ENCODE measurements at places on chromosomes 5 and 9.

DNA sequence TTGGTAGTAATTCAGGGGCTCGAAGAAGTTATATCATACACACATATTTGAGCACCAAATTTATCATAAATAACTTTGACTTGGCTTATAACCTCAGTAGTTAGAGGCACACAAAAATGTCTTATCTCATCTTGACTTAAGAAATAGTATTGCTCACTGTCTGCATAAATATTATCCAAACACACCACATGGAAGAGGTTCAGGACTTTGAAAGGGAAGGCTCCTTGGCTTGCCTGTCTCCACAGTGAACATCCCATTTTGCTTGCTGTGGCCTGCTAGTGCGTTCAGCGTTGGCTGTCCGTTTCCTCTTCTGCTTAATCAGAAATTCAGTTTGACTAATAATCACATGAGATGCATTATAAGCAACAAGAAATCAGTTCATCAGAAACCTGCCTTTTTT is 13.9 kb downstream of the GRXCR2 start:
- DNase-seq, result no peak

- no peak for DNase-seq
Observed at GRCh38 chr9:20477940-20478620, 144.2 kb downstream of the MLLT3 start.

DNA sequence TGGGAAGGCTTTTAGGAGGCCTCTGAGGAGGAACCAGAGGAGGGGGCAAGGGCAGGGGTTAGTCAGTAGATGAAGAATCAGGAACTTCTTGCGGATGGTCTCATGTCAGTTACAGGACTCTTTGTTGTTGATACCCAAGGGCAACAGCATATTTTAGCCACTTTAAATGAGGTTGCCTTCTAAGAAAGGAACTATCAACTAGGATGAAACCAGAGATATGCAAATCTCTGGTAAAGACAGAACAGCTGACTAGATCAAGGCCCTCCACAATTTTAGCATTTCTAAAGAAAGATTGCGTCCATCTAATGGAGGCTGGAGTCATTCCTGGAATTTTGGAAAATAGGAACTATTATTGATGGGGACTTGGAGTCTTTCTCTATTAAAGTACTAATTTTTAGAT is 57.7 kb upstream of the KLF4 start:
- DNase-seq, result no peak

- no peak for DNase-seq
Observed at GRCh38 chr5:74624501-74624900, 16.0 kb downstream of the ENC1 start.

- no peak for DNase-seq
Observed at GRCh38 chr5:162593881-162594280, 526.3 kb downstream of the GABRG2 start.

- no peak for DNase-seq
Observed at GRCh38 chr5:150538007-150538917, 30.3 kb downstream of the NDST1 start.

GRCh38 chr5:149229298-149229937 is 42.2 kb upstream of the AFAP1L1 start:
- no peak for DNase-seq

DNA sequence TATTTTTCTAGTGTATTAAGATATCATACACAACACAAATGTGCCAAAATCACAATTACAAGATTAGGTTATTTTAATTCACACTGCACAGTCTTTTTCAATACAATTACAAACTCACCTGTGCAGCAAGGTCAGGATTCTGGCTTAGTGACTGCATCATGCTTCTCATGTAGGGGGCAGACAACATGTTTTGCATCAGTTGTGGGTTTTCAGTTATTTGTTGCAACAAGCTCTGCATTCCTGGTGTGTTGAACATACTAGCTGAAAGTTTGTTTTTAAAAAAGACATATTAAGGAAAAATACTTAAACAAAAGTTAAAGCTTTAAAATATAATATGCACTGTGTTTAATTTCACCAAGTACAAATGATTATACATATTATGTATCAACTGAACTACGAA is 38.7 kb downstream of the UBQLN1 start:
- no peak for DNase-seq

DNA sequence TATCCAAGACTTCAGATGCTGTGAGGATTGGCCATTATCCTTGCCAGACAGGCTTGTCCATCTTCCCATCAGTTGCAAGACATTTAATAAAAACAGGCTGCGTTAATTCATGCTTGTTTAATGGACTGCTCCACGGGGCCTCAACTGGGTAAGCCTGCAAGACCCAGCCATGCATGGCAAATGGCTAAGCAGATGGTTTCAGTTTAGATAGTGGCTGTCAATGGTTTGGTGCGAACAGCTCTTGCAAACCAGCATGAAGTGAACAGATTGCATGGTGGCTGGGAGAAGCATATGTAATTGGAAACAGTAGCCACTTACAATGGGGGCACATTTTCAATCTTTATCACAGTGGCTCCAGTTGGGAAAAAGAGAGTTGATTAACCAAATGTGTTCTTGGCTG is 628.2 kb upstream of the KLF4 start:
- no peak for DNase-seq

- no peak for DNase-seq
Observed at GRCh38 chr5:32083981-32084430, 90.1 kb downstream of the GOLPH3 start.

DNA sequence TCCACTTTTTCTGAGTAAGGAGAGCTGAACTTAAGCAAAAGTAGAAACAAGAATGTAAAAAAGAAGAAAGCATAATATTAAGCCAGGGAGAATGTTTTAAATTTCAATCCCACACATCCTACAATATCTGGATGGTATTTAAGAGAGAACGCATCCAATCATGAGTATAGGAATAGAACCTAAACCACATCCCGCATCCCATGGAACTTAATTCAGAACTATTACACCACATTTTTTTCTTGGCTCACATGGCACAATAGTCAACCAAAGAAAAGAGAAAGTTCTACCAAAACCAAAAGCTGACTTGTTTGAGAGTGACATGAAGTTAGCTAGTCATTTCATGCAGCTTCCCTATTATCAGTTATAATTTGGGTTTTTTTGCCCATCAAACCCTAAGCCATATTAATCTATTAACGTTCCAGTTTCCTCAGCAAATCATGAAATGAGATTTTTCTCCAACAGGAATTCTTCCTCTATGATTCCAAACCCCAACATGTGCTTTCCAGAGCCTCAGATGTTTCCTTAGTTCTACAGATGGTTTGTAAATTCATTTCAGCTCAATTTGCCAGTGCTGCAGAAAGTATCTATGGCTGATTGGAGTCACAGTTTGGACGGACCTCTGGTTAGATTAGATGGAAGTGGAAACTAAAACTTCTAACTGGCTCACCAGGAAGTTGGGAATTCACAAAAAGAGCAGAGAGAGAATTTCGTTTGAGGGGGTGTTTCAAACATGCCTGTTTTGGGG is 22.5 kb downstream of the ADAMTSL1 start:
- DNase-seq, result no peak

DNA sequence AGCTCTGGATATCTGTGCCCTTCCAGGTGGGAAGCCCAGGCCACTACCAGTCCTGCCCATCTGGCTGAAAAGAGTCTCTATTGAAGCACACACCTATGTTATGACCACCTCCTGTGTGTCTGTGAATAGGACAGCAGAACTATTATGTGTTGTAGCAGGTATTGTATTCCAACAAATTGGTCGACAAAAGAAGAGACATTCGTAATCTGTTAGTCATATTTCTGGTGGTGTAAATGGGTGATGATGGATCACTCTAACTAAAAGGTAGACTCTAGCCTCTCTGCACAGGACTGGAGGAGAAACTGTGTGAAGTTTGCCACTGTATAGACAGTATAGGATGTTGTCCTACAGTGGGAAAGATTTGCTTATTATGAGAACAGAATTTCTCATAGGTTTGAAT is 416.1 kb downstream of the TMEM38B start:
- no peak for DNase-seq

- DNase-seq, result no peak
Observed at GRCh38 chr9:133485531-133486260, 6.8 kb upstream of the SLC2A6 start.

GRCh38 chr9:12640016-12640587 is 53.1 kb upstream of the TYRP1 start:
- DNase-seq, result no peak

- DNase-seq, result no peak
Observed at GRCh38 chr5:45521067-45521466, 175.1 kb downstream of the HCN1 start.

DNA sequence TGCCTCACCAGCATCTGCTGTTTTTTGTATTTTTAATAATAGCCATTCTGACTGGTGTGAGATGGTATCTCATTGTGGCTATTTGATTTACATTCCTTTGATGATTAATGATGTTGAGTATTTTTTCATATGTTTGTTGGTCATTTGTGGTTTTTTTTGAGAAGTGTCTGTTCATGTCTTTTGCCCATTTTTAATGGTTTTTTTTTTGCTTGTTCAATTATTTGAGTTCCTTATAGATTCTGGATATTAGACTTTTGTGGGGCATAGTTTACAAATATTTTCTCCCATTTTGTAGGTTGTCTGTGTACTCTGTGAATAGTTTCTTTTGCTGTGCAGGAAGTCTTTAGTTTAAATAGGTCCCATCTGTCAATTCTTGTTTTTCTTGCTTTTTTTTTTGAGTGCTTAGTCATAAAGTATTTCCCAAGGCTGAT is 148.1 kb downstream of the NPR3 start:
- DNase-seq, result no peak

DNA sequence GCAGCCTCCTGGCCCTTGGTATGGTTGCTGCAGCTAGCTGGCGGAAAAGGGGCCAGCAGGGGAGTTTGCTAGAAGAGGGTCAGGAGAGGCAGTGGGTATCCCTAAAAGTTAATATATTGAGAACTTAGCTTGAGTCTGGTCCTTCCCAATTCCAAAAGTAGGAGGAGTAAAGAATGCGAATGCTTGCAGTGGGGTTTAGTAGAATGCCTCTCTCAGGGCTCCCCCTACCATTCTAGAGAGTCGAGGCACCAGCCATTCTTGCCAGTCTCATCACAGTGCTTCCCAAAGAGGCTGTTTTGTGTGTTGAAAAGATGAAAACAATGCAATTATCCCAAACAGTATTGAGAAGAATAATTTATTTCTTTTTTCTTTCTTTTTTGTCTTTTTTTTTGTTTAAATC is 26.4 kb downstream of the TTC39B start:
- DNase-seq, result no peak

DNA sequence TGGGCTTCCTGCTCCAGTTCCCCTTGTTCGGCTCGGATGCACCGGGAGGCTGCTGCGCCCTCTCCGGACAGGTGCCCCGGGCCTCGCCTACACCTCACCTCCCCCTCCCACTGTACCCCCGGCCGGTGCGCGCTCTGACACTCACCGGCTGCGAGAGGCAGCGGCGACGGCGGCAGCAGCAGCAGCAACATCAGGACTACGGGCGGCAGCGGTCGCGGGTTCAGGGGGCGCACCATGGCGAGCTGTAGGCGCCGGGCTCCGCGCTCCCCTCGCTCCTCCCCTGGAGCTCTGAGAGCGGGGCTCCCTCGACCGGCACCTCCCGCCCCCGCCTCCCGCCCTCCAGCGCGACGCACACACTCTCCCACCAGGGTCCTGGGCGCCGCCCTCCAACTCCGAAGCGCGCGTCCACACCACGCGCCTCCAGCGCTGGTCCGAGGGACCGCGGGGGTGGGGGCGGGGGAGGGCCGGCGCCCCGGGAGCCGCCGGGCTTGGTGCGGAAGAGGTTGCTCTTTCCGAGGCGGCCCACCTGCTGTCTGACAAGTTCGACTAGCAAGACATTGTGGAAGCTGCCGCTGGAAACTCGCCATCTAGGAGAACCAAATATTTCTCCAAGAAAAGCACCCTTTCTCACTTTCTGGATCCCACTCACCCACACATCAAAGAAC is at the start of gene GFRA3:
Gene GFRA3 (minus strand): TSS at position 433 of the 665 bp plus-strand sequence. CDS start 197 bp downstream, at position 236.
- no peak for DNase-seq
